Stimulated activated CD8-positive, alpha-beta memory T cell treated with anti-CD3 and anti-CD28 coated beads, Interleukin-15, amount 100 ng/mL, for 24 hours (primary cell): ENCODE measurements at places on chromosomes 2 and 18.

DNA sequence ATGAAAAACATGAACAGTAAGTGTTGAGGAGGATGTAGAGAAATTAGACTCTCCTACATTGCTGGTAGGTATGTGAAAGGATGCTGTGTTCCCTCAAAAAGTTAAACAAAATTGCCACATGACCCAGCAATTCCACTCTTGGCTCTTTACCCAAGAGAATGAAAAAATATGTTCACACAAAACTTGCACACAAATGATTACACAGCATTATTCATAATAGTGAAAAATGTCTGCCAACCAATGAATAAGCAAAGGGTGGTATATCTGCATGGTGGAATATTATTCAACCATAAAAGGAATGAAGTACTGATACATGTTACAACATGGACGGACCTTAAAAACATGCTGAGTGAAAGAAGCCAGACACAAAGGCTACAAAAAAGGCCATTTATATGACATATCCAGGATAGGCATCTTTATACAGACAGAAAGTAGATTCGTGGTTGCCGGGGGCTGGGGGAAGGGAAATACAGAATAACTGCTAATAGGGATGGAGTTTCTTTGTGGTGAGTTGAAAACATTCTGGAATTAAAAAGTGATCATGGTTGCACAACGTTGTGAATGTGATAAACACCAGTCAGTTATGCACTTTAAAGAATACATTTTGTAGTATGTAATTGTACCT, 85.4 kb upstream of the MYO3B start:
- no peak for DNase-seq

DNA sequence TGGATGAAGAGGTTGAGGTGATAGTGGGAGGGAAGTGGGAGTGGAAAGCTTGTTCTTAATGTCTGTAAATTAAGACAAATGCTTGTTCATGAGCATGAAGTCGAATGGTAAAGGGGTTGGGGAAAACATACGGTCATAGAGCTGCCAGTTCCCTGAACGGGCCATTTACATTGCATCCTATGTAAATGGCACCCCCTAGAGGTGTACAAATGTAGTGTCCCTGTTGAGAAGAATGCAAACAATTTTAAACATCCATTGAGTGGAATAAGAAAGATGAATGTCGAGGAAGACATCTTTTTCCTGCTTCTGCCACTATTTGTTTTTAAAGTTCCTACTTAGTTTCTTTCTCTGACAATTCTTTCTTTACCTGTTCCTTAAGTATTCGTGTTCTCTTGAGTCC, 155.7 kb downstream of the RDH14 start:
- DNase-seq = no peak

GRCh38 chr2:168770796-168771195, 31.6 kb upstream of the NOSTRIN start:
- DNase-seq = no peak

- no peak for DNase-seq
Measured at GRCh38 chr18:48554610-48555400, 16.0 kb downstream of the CTIF start.

DNA sequence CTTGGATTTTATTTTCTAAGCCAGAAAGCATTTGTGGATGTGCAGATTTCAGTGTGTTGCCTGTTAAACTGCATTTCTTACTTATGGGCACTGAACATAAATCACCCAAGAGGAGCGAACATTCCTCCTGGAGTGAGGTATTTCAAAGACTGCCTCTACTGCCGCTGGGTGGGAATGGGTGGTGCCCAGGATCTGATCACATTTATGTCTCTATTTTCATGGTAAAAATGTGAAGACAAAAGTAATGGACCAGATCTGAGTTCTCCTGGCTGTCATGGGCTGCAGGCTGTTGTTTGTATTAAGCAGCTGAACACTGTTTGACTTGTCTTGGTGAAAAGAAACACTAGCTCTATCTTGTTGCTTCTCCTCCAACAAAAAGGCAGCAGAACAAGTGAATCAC, 251.7 kb downstream of the NCKAP5 start:
- no peak for DNase-seq
